ENCODE measurements at places on chromosomes 1 and 21.

DNA sequence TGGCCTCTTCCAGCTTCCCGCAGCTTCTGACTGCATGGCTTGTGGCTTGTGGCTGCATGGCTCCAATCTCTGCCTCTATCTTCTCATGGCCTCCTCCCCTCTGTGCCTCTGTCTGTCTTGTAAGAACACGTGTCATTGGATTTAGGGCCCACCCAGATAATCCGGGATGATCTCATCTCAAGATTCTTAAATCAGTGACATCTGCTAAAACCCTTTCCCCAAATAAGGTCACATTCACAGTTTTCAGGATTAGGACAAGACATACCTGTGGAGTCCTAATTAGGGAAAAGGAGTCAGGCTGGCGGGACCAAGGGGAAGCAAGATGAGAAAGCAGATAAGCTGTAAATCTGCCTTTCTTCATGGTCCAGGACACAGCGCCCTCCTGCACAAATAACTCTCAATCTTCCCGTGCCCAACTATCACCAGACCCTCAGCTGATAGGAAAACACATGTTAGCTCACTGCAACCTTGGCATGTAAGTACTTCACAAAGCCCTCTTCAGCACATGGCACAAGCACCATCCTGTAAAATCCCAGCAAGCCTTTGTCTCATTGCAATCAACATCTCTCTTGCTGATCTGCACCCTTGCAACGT lies 82.2 kb downstream of the SPSB1 start:
- no peak for DNase-seq

DNA sequence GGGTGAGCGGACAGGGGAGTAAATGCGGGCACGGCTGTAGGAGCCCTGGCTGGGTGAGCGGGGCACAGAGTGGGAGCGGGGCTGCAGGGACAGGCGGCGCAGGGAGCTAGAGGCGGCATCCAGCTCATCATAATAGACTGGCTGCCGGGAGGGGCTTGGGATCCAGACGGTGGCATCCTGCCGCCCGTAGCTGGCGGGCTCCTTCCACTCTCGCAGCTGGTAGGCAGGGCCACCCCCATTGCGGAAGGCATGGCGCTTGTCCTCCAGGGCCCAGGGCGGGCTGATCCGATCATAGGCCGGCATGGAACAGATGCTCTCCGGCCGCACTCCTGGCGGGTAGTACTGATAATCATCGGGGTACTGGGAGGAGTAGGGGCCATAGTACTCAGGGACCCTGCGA lies 43.7 kb upstream of the GOLT1A start:
- no peak for DNase-seq

- DNase-seq: no peak
These were observed 27.5 kb upstream of the ITPKB start for GRCh38 chr1:226766565-226766964.

DNA sequence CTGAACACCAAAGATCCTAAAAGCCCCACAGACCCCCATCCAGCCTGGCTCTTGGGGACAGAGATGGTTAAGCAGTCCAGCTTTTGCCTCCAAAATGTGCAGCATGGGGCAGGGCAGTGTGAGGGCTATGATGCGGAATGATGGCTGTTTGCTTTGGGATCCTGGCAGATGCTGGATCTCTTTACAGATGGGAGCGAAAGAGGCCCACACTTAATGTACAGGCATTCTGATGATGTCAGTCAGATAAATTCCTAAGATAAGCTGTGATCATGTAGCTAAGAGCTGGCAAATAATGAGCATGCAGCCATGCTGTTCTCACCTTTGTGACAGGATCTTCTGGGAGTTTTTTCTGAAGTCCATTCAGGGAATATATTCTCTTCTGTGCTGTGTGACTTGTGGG lies 17.6 kb upstream of the KCNQ4 start:
- no peak for DNase-seq

DNA sequence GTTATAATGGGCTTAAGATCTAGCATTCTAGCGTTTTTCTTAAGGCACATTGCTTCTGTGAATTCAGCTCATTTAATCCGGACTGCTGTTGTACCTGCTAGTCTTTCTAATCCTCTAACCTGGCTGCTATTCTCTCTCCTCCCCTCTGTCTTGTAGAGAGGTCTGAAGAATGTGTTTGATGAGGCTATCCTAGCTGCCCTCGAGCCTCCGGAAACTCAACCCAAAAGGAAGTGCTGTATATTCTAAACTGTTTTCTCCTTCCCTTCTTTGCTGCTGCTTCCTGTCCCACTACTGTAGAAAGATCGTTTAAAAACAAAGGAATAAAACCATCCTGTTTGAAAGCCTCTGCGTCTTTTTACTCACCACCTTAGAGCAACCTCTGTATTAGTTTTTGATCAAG lies 37.3 kb downstream of the CDC42 start:
- DNase-seq: no peak

DNA sequence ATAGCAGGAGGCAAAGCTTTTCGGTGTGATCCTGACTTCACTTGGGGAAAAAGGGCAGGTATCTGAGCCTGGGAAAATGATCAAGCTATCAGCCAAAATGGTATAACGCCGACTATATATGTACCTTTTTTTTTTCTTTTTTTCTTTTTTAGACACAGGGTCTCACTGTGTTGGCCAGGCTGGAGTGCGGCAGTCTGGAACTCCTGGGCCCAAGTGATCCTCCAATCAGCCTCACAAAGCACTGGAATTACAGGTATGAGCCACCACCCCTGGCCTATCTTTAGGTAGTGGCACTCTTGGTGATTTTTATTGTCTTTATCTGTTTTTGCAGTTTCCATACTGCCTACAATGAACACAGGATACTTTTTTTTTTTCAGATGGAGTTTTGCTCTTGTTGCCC lies 1.3 kb upstream of the ICMT start:
- no peak for DNase-seq

GRCh38 chr21:19276665-19277064 lies 873.1 kb upstream of the TMPRSS15 start:
- DNase-seq: no peak

- no peak for DNase-seq
These were observed 225.1 kb upstream of the TMEM51 start for GRCh38 chr1:14928412-14928811.

- DNase-seq: no peak
These were observed 1.2 kb upstream of the RNF11 start for GRCh38 chr1:51234721-51235425.

DNA sequence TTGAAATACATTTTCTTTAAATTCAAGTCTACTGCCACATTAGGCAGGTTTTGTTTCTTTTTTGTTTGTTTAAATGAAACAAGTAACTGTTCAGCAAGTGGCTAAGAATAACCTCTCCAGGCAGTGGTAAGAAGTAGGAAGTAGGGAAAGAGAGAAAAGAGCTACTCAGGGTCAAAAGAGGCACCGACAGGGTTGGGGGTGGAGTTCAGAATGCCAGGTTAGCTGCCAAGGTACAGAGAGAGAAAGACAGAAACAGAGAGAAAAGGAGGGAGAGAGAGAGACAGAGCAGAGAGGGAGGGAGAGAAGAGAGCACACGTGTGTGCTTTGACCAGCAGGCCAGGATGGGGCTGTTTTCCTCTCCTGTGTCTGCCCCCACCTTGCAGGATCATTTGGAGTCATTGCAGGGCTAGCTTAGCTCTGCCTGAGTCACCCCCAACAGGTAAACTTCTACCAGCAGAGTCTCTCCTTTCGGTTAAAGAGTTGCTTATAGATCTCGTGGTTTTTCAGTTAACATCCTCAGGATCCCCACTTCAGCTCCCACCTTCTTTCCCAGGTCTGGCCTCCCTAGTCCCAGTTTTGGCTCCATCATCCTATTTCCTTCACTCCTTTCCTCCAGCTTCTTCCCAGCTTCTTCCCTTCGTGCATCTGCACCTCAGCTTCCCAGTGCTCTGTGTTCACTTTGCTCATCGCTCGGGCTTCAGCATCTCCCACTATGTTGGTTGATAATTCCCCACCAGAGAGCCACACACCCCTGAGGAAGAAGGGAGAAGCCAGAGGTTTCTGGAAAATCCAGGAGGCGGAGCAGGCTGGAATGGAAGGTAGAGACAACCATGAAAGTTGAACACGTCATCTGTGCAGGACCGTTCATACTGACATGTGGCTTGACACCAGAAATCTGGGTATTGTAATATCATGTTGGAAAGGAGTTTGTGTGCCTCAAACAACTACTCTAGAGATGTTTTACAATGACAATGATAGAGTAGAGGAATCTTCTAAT lies 21.8 kb upstream of the RAB4A start:
- no peak for DNase-seq

- no peak for DNase-seq
These were observed 898.4 kb downstream of the KCNT2 start for GRCh38 chr1:195709821-195710220.

GRCh38 chr1:58551186-58552140 lies 4.9 kb upstream of the OMA1 start:
- no peak for DNase-seq

DNA sequence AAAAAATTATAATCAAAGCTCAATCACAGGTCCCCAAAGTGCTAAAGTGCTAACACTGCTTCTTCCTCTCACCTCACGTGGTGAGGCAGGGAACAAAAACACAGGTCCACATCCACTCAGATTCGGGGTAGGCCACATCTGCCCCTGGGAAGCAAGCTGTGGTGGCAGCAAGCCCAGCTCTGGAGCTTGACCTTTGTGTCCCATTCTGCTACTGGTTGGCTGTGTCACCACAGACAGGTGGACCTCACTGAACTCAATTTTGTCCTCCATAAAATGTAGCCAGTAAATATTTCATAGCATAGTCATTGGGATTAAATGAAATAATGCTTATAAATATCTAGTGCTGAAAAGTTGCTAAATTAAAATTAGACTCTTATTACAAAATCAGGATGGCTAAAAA lies 8.5 kb downstream of the AZIN2 start:
- DNase-seq: no peak

DNA sequence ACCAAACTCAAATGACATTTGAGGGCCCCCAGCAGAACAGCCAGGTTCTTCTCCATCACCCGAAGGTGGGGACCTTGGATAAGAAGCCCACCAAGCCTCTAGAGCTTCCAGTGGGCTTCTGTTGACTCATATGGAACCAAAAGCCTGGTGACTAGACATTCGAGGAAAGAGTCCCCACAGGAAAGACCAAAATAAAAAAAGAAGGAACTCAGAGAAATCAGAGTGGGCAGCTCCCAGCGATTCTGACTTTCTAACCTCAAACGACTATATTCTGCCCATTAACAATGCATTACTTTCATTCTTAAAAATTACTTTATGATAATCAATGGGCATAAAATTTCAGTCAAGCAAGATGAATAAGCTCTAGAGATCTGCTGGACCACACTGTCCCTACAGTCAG lies 9.6 kb upstream of the CHIT1 start:
- DNase-seq: no peak

DNA sequence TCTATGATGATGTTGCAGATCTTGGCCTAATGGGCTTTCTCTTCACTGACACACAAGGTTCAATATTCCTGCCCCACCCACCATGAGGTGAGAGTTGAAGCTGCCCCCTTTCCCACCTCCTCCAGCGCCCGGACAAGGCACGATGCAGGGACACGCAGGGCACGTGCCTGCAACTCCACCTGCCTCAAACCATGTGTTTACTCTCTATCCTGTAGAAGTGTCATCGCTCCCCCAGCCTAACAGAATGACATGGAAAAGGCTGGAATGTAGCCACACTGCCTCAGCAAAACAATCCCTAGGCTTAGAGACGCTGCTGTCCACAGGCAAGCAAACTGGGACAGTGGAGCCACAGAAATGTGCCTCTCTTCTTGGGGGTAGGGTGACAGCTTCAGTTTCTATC lies 92.9 kb upstream of the SOD1 start:
- no peak for DNase-seq

GRCh38 chr1:21821385-21822019 lies 9.4 kb downstream of the LDLRAD2 start:
- DNase-seq: no peak
